A172 (cell line): ENCODE measurements at places on chromosomes 6 and 20.

- no peak for DNase-seq
Measured at GRCh38 chr6:38459291-38459690, 180.4 kb downstream of the BTBD9 start.

DNA sequence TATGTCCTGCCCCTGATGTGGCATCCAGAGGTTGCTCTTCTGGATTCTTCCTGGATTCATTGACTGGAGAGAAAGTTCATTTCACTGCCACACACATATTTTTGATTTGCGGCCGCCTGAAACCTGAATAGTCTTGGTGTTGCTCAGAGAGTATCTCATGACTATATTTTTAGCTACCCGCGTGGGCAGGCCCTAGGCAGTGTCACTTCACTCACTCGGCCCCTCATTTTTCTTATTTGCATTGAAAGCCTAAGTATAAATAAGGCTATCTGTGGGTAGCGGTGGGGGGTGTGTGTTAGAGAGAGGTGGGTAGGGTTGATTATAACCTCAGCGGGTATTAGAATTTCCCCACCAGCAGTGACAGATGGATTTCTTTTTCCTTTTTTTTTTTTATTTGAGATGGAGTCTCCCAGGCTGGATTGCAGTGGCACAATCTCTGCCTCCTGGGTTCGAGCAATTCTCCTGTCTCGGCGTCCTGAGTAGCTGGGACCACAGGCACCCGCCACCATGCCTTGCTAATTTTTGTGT lies 113.5 kb downstream of the JARID2 start:
- DNase-seq = no peak

DNA sequence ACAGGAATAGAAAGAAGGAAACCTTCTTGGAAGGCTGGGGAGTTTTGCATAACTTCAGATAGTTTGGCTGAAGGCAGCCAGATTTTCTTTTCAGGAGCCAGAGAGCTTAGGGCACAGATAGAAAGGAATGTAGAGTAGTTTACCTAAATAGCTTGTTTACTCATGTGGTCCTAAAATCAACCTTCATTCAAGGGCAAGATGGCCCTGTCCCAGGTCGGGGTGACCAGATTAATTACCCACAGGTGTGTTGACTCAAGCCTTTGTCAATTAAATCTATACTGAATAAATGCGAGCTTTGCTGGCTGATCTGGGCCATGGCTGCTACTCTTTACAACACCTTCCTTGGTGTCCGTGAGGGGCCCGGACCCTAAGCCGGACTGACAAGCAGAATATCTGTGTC lies 792.0 kb upstream of the MAN1A1 start:
- DNase-seq = no peak

DNA sequence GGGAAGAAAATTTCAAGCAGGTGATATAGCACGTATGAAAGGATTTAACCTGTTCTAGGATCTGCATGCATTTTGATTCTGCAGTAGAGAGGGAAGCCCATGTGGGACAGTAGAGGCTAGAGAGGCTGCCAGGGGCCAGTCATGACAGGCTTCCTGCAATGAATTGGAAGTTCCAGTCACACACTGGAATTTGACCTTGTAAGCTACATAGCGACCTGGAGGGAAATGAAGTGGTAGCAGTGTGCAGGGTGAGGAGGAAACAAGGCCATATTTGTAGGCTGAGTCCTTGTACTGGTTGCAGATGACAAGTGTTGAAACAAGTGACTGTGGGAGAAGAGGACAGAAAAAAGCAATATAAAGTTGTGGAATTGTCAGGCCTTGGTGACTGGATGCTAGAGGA lies 58.6 kb upstream of the OLIG3 start:
- DNase-seq = no peak

GRCh38 chr6:167148997-167149396 lies 8.8 kb downstream of the GPR31 start:
- no peak for DNase-seq

DNA sequence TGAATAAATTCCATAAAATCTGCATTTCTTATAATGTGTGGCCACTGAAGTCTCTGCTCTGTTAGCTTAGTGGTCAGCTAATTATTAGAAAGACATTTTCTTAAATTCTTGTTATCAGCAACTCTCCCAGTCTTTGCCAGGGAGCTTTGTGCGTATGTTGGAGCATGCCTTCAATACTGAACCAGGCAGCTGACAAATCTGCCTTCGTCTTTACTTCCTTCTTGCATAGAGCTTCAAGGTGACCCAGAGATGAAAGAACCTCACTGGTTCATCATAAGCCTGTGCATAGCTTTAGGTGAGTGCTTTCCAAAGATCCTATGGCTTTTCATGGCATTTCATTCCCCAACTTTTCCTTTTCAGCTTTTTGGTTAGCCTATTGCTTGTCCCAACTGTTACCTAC lies 43.0 kb upstream of the NELFCD start:
- no peak for DNase-seq

GRCh38 chr6:116251568-116252384 lies 2.1 kb downstream of the TSPYL4 start:
- DNase-seq = peak; percentile 34

- no peak for DNase-seq
Measured at GRCh38 chr6:45469663-45470062, 91.9 kb upstream of the SUPT3H start.

DNA sequence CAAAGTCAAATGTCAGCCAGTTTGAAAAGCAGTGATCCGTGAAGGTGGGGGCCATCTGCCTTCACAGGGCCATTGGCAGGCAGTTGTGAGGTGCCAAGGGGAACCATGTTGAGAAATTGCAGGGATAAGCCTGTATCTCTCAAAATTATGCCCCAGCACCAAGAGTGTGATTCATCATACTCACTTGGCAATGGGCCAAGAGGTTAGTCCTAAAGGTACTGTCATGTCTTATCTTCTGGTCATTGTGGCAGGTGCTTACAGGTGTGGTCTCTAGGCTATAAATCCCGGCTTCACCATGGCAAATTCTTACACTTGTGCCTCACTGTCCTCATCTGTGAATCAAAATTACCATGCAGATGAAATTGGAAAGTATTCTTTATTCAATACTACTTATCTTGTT lies 150.7 kb upstream of the LAMP5 start:
- DNase-seq = no peak

GRCh38 chr20:50675671-50676376 lies 15.5 kb downstream of the RIPOR3 start:
- peak; percentile 61 for DNase-seq

DNA sequence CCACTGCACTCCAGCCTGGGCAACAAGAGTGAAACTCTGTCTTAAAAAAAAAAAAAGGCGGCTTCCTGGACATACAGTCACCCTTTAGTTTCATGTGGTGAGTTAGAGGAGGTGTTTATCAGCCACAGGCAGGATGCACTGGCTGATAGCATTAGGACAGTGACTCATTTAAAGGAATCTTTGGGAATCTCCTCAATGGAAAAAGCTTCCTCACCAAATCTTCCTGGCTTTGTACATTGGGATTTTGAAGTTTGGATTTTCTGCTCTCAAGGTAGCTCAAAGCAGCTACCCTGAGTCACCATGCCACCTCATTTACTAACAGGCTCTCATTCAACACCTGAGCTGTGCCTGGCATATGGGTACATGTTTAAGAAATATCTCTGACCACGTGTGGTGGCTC lies 20.2 kb downstream of the PRPH2 start:
- DNase-seq = peak; percentile 92

- peak; percentile 60 for DNase-seq
Measured at GRCh38 chr6:71107911-71108420, 151.1 kb upstream of the B3GAT2 start.

DNA sequence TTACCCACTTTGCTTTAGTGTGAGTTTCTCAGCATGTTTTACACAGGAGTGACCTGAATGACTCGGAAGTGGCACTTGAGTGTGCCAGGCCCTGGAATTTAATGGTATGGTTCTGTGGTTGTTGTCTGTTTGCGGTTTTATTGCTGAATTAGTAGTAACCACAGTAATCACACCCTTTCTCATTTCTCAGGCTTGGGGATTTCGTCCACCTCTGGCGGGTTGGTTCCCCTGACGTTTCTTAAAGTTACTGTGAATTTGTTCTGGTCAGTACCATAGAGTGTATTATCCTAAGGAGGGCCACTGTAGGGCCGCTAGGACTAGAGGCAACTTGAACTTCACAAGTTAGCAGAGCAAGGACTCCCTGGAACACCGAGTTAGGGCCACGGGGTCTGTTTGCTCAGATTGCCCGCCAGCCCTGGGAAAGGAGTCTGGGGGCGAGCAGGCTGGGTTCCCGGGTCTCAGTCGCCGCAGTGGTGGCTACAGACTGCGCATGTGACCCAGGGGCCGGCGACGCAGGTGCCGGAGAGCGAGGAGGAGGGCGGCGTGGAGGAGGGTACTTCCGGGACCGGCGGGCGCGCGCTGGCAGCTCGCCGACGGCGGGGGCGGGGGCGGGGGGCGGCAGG lies 546 bp upstream of the KLHL32 start:
- no peak for DNase-seq
